Nephron progenitor cell (in vitro differentiated cells): ENCODE measurements at places on chromosomes 12 and 14.

GRCh38 chr12:27595231-27595642 lies 71.2 kb downstream of the PPFIBP1 start:
- peak; percentile 9 for DNase-seq

DNA sequence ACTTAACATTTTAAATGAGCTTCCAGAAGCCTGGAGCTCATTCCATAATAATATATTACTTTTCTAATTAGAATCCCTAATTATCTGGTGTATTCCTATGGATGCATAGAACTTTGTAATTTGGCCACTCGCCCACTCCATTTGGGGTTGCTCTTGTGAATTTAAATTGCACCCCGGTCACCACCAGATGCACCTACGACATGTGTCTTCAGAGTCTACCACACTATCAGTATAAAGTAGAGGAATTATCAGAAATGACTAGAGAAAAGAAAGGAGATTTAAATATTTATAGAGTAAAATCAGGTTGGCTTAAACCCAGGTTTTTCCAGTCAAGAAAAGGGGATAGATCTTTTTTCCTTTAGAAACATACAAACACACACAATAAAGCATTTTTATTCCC lies 145.8 kb upstream of the DCN start:
- DNase-seq, result no peak

GRCh38 chr14:100605706-100606686 lies 18.8 kb upstream of the BEGAIN start:
- DNase-seq, result no peak

DNA sequence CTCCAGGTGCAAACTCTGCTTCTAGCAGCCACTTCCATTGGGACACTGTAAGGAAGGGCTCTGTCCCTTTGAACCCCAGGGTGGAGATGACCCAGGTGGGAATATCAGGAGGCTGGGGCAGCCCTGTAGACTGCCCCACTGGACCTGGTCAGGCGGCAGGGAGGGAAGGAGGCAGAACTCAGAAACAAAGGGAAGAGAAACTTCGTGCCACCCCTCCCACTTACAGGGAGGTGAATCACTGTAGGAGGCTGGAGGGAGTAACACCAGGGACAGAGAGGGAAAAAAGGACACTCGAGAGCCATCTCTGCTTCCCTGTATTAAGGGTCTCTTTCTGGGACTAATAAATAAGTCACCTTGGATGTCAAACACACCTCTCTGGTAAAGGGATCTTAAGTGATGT lies 37.4 kb downstream of the ISCA2 start:
- DNase-seq, result no peak

- peak; percentile 43 for DNase-seq
Observed at GRCh38 chr14:87745507-87746118, 247.4 kb downstream of the GALC start.

- no peak for DNase-seq
Observed at GRCh38 chr12:15152868-15153267, 68.3 kb downstream of the RERG start.

- DNase-seq, result no peak
Observed at GRCh38 chr12:6373022-6373787, 2.2 kb downstream of the SCNN1A start.

DNA sequence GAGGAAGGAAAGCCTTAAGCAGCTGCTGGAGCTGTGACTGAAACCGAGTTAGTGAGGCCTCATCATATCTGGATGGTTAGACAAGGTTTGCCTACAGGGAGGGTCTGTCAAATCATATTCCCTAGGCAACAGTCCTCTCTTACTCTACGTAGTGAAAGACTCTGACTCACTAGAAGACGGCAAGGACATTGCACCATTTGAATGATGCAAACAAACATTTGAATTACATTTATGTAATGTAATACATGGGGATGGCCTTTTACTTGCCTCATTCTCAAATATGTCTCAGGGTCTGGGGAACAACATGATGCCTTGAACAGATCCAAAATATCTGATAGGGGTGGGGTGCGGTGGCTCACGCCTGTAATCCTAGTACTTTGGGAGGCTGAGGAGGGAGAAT lies 29.8 kb upstream of the STRAP start:
- no peak for DNase-seq

DNA sequence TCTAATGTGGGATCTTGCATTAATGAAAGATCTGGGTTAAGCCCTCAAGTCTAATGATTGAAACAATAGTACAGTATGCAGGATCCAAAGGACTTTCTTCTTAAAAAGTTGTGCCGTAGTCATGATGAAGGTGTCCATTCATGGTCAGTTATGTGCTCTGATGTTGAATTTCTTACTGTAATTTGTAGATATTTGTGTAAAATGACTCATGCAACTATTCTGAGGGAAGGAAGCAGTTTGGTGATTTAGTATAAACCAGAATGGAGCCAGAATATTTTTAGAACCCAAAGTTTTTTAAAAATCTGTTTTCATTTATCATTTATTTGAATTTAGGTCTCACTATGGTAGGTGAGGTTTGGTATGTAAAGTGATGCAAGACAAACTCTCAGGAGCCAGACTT lies 151.2 kb downstream of the AKAP6 start:
- DNase-seq, result no peak

- DNase-seq, result no peak
Observed at GRCh38 chr14:47259796-47260195, 415.6 kb downstream of the MDGA2 start.

- no peak for DNase-seq
Observed at GRCh38 chr12:65826353-65827171, 2.3 kb downstream of the HMGA2 start.
